Stimulated activated CD8-positive, alpha-beta memory T cell treated with anti-CD3 and anti-CD28 coated beads, Interleukin-12 subunit alpha, Interleukin-12 subunit beta, amount 100 ng/mL, for 1 hour (primary cell): ENCODE measurements at places on chromosomes 16 and 17.

DNA sequence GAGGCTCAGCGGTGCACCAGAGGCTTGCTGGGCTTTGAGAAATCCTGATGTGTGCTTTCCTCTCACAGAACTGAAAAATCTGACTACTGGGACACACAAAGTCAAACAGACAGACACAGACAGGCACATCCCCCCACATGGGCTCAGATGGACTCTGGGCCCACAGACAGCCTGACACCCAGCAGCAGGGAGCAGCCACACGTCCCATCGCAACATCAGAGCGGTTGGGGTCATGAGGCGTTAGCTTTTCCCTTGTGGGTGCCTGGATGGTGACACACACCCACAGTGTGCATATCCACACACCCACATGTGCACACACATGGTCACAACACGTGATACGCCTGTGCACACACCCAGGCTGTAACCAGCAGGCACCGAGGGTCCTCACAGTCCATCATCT lies 6.3 kb downstream of the SPNS3 start:
- DNase-seq, result no peak

GRCh38 chr16:79712276-79712675 lies 111.7 kb upstream of the MAF start:
- no peak for DNase-seq

GRCh38 chr16:53142823-53143568 lies 88.2 kb downstream of the CHD9 start:
- DNase-seq, result no peak

GRCh38 chr16:18933501-18933900 lies 7.3 kb upstream of the SMG1 start:
- DNase-seq, result no peak

DNA sequence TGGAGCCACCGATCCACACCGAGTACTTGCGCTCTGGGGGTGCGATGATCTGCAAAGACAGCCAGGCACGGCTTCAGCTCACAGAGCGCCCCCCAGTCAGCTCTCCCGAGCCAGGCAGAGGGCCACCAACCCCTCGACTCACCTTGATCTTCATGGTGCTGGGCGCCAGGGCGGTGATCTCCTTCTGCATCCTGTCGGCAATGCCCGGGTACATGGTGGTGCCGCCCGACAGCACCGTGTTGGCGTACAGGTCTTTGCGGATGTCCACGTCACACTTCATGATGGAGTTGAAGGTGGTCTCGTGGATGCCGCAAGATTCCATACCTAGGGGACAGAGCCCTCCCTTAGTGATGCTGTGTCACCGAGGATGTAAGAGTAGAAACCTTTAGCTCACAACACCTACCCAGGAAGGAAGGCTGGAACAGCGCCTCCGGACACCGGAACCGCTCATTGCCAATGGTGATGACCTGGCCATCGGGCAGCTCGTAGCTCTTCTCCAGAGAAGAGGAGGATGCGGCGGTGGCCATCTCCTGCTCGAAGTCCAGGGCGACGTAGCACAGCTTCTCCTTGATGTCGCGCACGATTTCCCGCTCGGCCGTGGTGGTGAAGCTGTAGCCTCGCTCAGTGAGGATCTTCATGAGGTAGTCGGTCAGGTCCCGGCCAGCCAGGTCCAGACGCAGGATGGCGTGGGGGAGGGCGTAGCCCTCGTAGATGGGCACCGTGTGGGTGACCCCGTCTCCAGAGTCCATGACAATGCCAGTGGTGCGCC lies 1.6 kb downstream of the ACTG1 start:
- peak; percentile 10 for DNase-seq

DNA sequence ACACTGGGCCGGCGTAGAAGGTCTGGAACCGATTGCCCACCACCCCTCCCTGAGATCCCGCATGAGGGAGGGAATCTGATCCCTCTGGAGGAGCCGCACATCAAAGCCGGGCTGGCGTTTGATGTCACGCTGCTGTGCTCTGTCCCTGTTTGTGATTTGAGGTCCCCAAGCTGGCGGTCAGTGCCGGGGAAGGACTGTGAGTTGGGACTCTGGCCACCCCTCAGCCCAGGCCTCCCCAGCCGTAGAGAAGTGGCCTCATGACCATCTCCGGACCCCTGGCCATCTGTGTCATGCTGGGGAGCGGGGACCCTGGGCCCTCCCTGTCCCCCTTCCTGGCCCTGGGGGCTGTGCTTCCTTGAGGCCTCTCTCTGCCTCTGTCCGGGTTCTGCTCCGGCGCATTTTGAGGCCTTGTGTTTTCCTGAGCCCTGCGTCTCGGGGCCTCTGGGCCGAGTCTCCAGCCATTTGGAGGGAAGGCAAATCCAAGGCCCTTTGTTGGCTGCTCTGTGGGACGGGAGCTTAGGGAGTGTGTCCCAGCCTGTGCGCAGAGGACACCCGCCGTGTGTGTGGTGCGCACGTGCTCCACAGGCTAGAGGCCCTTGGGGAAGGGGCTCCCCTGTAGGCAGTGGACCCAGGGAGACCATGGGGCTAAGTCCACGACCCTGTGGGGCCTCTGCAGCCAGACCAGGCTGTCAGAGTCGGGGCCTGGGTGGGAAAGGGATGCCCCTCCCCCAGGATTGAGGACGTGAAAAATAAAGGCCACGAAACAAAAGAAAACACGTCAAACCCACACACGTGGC lies 15.1 kb downstream of the ASPSCR1 start:
- DNase-seq, result no peak

- no peak for DNase-seq
Measured at GRCh38 chr16:89193576-89194293, 6.6 kb downstream of the SLC22A31 start.

DNA sequence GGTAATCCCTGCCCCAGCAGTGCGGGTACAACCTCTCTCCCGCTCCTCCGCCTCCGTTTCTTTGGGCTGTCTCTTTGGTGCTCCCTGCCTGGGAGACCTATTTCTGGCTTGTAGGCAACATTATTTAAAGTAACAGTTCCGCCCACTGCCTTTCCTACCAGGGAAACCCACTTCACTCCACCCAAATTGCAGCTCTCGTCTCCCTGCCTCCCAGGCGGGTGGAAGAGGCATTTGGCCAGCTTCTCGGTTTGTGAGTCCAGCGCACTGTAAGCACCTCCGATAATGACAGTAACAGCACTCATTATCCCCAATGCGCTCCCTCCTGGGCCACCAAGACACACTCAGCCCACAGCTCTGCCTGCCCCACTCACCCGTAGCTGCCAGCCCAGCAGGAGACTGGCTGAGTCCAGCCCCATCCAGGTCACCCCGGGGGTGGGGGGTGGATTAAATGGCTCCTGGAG lies 165.1 kb upstream of the CDC42EP4 start:
- no peak for DNase-seq

DNA sequence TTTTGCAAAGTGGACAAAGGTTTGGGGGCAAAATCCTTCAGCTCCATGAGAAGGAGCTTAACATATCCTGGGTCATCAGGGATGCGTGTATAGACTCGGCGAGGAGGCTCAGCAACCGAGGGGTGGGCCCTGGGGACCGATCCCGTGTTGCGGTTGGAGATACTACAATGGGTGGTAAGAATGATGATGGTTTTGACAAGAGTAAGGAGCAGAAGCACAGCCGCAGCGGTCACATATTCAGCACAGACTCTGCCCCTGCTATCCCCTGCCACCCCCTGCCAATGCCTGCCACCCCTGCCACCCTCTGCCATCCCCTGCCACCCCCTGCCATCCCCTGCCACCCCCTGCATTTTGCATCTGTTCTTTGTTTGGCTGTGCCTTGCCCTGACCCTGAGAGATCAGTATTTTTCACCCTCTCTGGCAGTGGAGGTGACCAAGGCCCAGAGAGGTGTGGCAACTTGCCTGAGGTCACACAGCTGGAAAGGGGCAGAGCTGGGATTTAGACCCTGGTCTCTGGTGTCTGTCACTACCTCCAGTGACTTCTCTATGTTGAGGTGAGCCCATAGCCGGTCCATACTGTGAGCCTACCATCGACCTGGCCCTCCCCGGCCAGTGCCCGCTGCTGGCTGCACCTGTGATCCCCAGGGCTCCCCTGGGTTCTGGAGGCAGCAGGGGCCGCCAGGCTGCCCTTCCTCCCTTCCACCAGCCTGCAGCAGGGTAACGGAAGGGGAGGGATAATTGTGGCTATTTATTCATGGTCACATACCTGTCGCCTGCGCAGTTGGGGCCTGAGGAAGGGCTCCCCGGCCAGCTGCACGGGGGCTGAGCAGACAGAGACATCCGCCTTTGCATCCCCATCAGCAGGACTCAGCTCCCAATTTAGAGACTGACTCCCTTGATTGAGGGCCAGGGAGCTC lies 74.9 kb upstream of the CBX4 start:
- no peak for DNase-seq

DNA sequence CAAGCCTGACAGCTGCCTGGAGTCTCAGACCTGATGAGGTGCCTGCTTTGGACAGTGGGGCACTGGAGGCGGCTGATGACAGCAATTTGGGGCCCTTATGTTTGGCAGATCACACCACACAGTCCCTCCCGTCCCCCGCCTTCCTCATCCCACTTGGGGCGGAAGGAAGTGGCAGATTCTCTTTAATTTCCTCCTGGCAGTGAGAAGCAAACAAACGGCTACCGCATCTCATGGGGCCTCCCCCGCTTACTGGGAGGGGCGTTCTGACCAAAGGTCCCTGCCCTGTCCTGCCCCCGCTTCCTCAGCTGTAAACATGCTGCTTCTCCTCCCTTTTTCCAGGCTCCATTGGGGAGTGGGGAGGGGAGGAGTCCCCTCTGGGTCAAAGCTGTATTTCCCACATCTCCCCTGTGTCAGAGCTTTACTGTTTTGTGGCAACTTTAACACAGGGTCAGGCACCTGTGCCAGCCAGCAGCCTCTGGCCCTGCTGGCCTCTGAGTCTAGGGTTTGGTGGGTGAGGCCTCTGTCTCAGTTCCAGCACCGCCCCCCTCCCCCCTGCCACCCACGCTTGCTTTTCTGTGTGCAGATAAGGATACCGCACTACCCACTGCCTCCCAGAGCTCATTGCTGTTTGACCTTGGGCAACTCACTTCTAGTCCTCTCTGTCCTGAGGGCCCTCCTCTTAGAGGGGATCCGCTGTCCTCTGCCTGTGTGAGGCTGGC lies 5.4 kb upstream of the NFATC3 start:
- peak; percentile 58 for DNase-seq

GRCh38 chr17:67992548-67993152 lies 3.6 kb downstream of the C17orf58 start:
- no peak for DNase-seq

DNA sequence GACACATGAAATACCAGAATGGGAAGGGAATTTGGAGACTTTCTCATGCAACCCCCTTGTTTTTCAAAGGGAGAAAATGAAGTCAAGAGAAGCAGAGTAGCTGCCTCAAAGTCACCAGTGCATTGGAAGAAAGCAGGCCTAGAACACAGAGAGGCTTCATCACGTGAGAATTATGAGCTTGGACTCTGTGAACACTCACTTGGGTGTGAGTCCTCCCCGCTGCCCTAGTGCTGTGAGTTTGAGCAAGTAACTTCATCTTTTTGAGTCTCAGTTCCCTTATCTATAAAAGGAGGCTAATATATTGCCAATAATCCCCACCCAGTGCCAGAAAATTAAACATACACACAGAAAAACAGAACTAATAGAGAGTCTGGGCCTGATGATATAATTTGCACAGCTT lies 315.8 kb downstream of the XYLT1 start:
- DNase-seq, result no peak

DNA sequence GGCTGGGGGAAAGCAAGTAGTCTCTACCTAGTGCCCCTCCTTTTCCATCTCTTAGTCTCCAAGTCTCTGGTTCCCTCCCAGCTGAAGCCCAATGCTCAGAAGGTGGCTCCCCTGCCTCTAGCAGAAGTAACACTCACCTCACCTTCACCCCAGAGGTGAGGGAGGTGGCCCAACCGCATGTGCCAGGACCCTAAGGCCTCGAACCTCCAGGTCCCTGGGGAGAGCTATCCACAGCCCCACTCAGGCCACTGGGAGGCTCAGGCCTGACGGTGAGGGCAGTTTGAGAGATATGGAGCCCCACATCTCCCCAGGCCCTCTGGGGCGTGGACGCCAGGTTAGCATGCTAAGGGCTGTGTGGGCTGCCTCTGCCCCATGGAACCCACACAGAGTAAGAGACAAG lies 5.8 kb downstream of the CBLN1 start:
- DNase-seq, result no peak

GRCh38 chr17:75241502-75241901 lies 19.9 kb downstream of the GGA3 start:
- DNase-seq, result no peak

- DNase-seq, result no peak
Measured at GRCh38 chr17:9817086-9817485, 4.8 kb downstream of the GSG1L2 start.

- DNase-seq, result no peak
Measured at GRCh38 chr17:65229621-65229995, 92.4 kb downstream of the RGS9 start.

DNA sequence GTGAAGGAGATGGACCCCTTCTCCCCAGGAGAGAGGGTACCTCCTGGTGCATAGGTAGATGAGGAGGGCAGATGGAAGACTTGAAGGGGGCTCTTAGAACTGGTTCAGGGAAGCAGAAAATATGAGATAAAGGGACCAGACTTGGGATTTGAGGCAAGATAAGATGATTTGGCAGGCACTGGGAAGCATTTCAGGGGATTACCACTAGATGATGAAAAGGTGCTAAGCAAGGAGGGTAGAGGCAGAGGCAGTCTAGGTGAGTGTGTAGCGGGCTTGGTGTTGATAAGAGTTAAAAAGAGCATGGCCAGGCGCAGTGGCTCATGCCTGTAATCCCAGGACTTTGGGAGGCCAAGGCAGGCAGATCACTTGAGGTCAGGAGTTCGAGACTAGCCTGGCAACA lies 14.4 kb downstream of the SLC9A5 start:
- DNase-seq, result no peak

- DNase-seq, result no peak
Measured at GRCh38 chr17:43316522-43317142, 82.2 kb upstream of the ARL4D start.

GRCh38 chr17:12247761-12248160 lies 227.1 kb downstream of the MAP2K4 start:
- DNase-seq, result no peak

GRCh38 chr16:24051125-24051524 lies 205.0 kb upstream of the CACNG3 start:
- no peak for DNase-seq

GRCh38 chr16:9205661-9206060 lies 114.2 kb downstream of the HAPSTR1 start:
- no peak for DNase-seq

DNA sequence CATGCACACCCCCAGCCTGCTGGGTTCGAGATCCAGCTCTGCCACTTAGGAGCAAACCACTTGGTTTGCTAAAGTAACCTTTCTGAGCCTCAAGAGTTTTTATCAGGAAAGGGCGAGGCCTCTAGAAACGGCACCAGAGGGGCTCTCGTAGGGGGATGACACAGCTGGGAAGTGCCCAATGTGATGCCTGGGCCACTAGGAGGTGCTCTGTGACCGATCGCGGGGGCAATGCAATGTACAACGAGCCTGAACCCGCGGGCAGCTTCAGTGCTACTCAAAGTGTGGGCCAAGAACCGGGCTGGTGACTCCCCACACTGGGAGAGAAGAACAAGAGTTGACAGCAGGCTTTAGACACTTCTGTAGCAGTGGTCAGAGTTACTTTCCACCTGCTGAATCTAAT lies 9.4 kb downstream of the C16orf89 start:
- peak; percentile 10 for DNase-seq

- no peak for DNase-seq
Measured at GRCh38 chr17:16007439-16007838, 7.8 kb downstream of the TTC19 start.
